ENCODE measurements at places on chromosomes 2 and 18. TPM values are rescaled to one million over a fixed set of nuclear protein-coding genes. Genes with fewer than 3 reads are reported as not detected.

GPR55 gene
- total RNA-seq, result not detected

ZSWIM2 gene
- total RNA-seq, result not detected

IRS1 gene
- total RNA-seq, result under 0.01 TPM

CDKL4 gene
- total RNA-seq, result 0.79 TPM

MC4R gene
- total RNA-seq, result not detected

Measured in lung microvascular endothelial cell (primary cell).